Left ventricle myocardium superior (tissue), 1 donor: ENCODE measurements at places on chromosomes 5 and 9. TPM values are rescaled to one million over a fixed set of nuclear protein-coding genes. Genes with fewer than 3 reads are reported as not detected.
A peak's percentile ranks its signal among the peaks of the same experiment; 100 is the strongest.

GRCh38 chr9:38345851-38346755, 46.4 kb upstream of the ALDH1B1 start:
- no peak for DNase-seq

- no peak for DNase-seq
Observed at GRCh38 chr5:38341056-38341455, 82.7 kb downstream of the EGFLAM start.

DNA sequence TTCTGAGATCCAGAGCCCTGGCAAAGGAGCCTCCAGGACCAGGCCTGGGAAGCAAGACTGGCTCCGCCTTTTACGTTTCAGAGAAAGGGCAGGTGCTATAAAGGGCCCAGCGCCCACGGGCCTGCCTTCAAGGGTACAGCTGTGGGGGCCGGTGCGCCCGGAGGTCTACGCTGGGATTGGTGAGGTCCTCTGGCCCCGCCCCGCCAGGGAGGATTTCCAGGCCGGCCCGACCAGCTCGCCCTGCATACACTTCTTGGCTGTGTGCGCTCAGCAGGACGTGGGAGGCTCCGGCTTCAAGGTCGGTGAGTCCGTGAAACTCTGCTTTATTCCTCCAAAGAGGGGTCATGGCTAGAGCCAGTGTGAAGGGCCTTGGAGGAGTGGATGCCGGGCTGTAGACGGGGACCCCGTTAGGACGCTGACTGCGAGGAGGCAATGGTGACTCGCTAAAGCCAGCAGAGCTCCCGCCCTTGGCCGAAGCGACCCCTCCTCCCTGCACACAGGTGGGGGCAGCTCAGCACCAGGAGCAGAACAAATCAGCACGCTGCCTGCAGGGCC, at the start of gene CKMT2:
CKMT2 (plus strand) TSS at position 243 of the 555 bp plus-strand sequence. CDS start 17,811 bp downstream, outside the sequence.
- peak; percentile 95 for DNase-seq

- DNase-seq = no peak
Observed at GRCh38 chr5:132026516-132027008, 15.1 kb upstream of the ACSL6 start.

DNA sequence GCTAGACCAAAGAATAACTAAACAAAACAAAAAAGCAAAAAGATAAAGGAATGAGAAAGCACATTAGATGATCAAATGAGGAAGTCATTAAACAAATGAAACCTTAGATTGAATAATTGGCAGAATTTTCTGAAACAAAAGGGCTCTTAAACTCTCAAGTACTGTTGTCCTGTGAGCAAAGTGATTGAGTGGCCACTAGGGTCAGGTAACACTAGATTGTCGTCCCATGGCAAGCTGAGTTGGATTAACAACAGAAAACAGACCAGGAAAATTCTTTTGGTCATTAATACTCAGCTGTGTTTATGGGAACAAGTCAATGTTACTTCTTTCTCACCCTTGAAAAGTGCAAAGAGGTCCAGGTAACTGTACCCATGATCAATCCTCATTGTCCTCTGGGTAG, 81.6 kb upstream of the MRPS30 start:
- no peak for DNase-seq

DNA sequence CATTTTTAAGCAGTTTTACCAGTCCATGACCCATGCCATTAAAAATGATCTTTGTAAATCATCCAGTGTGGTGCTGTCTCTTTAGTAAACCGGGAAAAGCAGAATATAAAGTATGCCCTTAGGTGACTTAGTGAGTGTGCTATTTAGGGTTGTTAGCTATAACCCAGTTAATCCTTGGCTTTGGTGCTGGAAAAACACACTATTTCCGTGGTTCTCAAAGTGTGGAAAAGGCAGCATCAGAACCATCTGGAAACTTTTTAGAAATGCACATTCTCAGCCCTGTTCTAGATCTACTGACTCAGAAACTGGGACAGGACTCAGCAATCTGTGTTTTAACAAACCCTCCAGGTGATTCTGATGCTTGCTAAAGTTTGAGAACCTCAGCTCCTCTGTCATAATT, 123.6 kb upstream of the ZNF608 start:
- no peak for DNase-seq

- no peak for DNase-seq
Observed at GRCh38 chr5:72363166-72363802, 43.1 kb downstream of the PTCD2 start.

GRCh38 chr5:71880536-71880935, 161.5 kb downstream of the CARTPT start:
- no peak for DNase-seq

DNA sequence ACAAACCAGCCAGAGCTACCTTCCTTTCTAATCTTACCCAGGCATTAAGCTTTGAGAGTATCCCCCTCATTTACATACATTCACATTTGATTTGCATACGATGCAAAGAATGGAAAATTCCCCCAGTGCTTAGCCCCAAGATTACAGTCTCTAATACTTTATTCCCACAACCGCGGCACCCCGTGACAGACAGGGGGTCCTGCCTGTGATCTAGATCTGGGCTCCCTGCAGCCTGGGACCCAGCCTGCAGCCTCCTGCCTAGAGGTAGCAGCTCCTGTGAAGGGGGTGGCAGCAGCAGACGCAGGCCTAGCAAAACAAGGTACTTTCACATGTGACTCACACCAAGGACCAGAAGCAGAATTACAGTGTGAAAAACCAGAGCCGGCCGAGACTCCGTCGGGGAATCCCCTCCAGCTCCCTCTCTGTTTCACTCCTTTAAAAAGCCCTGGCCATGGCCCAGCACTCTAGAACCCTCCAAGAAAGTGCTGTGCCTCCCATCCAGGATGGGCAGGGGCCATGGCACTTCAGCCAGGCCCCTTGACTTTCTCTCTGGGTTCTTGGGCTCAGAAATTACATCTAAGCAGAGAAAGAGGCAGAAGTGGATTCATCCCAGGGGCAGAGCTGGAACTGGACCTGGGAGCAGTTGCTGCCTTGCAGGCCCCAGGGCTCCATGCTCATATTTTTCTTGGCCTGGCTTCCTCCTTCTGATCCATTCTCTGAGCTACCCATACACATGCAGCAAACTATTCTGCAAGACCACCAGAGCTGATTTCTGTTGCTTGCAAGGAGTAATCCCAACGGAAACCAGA, 14.0 kb upstream of the TCF7 start:
- DNase-seq = no peak

GRCh38 chr9:81529556-81530193, 159.7 kb downstream of the TLE1 start:
- no peak for DNase-seq

- DNase-seq = no peak
Observed at GRCh38 chr5:179378441-179379271, 33.4 kb upstream of the ADAMTS2 start.

DNA sequence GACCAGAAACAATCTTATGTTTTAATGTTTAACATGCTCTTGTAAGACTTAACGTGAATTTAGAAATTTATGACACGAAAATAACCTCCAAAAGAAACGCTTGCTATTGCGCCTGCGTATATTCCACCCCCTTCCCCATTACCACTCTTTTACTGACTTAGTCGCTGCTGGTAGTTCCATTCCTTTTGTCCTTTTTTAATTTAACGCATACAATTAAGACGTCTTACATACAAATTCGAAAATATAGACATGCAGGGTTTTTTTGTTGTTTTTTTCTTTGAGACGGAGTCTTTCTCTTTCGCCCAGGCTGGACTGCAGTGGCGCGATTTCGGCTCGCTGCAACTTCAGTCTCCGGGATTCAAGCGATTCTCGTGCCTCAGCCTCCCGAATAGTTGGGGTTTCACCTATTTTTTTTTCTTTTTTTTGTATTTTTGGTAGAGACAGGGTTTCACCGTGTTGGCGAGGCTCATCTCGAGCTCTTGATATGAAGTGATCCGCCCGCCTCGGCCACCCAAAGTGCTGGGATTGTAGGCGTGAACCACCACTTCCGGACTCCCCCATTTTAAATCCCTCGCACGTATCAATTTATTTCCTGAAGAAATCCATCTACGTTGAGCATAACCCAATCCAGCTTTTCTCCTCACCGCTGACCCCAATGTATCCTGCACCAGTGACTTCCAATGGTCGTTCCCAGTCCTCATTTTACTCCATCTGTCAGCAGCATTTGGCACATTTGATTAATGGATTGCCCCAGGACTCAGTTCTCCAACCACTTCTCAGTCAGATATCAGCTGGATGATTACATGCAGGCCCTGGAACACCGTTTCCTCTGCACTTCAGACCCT, 684 bp upstream of the MED7 start:
- DNase-seq = peak; percentile 72

Gene BTNL3
- total RNA-seq = not detected

Gene MCC
- total RNA-seq = 27.1 TPM

Gene PPP2R2B
- total RNA-seq = 0.12 TPM
